ENCODE measurements at places on chromosomes 7 and 10.

- no peaks in the 10 kb centered on the region for H3K36me3 ChIP-seq
- no peaks in the 10 kb centered on the region for H3K4me1 ChIP-seq
- no peak for DNase-seq
- H3K4me3 ChIP-seq: no peak overlapping the region
Measured at GRCh38 chr7:155232911-155233310, 64.8 kb upstream of the INSIG1 start.

DNA sequence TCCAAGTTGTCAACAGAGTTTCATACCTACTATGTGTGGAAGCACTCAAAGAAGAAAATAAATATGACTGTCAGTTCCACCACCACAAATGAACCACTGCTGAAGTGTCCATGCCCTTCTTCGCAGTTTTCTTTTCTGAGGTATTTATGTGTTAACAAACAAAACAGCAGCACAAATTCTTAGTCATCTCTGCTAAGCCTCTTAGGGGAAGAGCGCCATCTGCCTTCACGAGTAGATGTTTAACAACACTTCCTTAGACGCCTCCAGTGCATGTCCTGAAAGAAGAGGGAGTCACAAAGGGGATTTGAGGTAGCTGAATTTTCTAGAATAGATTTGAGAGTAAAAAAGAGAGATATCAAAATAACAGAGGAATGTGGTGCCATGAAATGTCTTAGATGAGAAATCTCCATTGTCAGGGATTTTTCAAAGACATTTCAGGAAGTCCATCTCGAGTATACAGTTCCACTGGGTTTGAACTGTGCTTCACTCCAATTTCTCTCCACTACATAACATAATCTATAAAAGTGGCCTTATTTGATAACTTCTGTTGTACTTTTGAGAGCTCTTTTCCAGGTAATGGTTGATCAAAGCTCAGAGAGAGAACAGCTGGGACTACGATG, 775.3 kb upstream of the POM121L12 start:
- no peak overlapping the region for H3K27ac ChIP-seq
- DNase-seq: peak; percentile 7
- no peaks in the 10 kb centered on the region for H3K27me3 ChIP-seq
- no peaks in the 10 kb centered on the region for H3K36me3 ChIP-seq
- H3K4me3 ChIP-seq: no peak overlapping the region
- no peaks in the 10 kb centered on the region for H3K4me1 ChIP-seq

DNA sequence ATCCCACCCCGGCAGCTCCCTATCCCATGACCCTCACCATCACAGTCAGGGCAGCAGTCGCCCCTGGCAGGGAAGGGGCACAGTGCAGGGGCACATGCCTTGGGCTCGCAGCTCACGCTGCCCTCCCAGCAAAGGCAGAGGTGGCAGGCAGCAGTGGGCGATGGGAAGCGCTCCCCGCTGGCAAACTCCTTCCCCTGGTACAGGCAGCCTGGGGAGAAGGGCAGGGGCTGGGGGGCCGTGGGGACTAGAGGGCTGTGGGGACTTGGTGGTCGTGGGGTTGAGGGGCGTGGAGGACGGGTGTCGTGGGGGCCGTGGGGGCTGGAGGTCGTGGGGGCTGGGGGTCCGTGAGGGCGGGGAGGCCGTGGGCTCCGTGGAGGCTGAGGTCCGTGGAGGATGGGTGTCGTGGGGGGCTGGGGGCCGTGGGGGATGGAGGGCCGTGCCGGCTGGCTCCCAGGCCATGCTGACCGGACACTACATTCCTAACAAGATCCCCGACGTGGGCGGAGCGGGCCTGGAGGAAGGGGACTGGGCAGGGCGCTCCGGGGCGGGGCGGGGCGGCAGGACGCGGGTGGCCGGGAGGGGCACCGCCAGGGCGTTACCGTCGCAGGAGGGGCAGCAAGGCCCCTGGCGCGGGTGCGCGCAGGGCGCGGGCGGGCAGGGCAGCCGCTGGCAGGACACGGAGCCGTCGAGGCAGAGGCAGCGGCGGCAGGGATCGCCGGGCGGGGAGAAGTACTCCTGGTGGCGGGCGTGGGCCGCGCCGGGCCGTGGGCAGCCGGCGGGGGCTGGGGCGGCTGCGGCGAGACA, 20.0 kb downstream of the KCP start:
- peaks cover 8% of the 10 kb centered on the region for H3K4me1 ChIP-seq
- H3K4me3 ChIP-seq: no peak overlapping the region
- DNase-seq: peak; percentile 48
- H3K27me3 ChIP-seq: no peaks in the 10 kb centered on the region
- no peak overlapping the region for H3K27ac ChIP-seq

GRCh38 chr10:106280896-106281460, 883.5 kb downstream of the SORCS1 start:
- H3K36me3 ChIP-seq: no peaks in the 10 kb centered on the region
- no peak overlapping the region for H3K4me3 ChIP-seq
- no peak for DNase-seq

- no peak overlapping the region for H3K4me3 ChIP-seq
- no peaks in the 10 kb centered on the region for H3K27me3 ChIP-seq
- DNase-seq: no peak
- H3K36me3 ChIP-seq: no peaks in the 10 kb centered on the region
- peaks cover 3% of the 10 kb centered on the region for H3K4me1 ChIP-seq
Measured at GRCh38 chr7:50644586-50644985, 79.4 kb upstream of the DDC start.

DNA sequence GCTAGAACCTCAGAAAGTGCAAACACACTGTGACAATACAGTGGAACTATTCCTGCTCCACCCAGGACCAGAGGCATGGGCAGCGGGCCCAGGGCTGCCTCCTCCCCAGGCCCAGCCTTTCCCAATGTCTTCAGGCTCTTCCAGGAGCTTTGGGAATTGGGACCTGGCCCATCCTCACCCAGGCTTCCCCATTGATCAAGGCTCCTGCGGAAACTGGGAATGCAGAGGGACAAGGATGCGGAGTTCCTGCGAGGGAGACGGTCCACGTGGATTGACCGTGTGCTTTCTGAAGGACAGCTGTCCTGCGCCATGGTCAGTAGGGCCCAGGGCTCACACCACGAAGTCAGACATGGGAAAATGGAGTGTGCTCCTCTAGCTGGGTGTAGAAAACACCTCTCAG, 56.6 kb downstream of the CSGALNACT2 start:
- no peak for DNase-seq
- no peaks in the 10 kb centered on the region for H3K36me3 ChIP-seq
- H3K27me3 ChIP-seq: no peaks in the 10 kb centered on the region
- H3K27ac ChIP-seq: no peak overlapping the region
- no peak overlapping the region for H3K4me3 ChIP-seq

GRCh38 chr7:139860090-139860775, 31.2 kb downstream of the TBXAS1 start:
- no peaks in the 10 kb centered on the region for H3K36me3 ChIP-seq
- H3K4me1 ChIP-seq: no peaks in the 10 kb centered on the region
- H3K27ac ChIP-seq: no peak overlapping the region
- no peak for DNase-seq
- H3K4me3 ChIP-seq: no peak overlapping the region
- H3K27me3 ChIP-seq: no peaks in the 10 kb centered on the region

GRCh38 chr10:4333459-4333894, 492.5 kb upstream of the AKR1E2 start:
- peaks cover 3% of the 10 kb centered on the region for H3K4me1 ChIP-seq
- no peak overlapping the region for H3K27ac ChIP-seq
- DNase-seq: no peak
- no peak overlapping the region for H3K4me3 ChIP-seq

DNA sequence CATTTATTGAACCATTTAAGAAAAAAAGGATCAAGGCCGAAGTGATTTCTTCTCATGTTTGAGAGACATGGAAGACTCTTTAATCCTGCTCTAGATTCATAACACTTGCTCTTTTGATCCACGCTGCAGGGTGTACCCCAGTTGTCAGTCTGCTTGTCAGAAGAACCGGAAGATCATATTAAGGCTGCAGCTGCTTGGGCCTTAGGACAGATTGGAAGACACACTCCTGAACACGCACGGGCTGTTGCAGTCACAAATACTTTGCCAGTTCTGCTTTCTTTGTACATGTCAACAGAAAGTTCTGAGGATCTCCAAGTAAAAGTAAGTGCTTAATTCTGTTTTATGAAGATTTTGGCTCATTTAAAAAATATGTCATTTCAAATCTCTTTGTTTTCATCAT, 46.3 kb downstream of the SPAG6 start:
- no peaks in the 10 kb centered on the region for H3K36me3 ChIP-seq
- H3K27me3 ChIP-seq: no peaks in the 10 kb centered on the region
- H3K27ac ChIP-seq: no peak overlapping the region
- no peaks in the 10 kb centered on the region for H3K4me1 ChIP-seq
- no peak overlapping the region for H3K4me3 ChIP-seq

DNA sequence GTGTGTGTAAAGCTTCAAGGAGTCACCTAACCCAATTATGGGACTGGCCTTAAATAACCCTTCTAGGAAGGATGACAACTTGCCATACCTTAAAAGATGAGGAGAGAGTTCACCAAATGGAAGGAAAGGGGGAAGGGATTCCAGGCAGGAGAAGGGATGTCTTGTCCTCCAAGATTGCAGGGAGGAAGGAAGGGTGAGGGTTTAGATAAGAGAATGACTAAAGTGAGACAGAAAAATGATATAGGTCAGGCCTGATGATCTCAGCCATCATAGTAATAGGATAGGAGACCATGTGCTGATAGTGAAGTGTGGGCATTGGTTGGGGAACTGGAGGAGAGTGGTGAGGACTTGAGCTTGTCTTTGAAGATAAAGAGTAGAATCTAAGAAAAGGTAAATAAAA, 7.7 kb upstream of the TMEM26 start:
- no peak for DNase-seq
- H3K4me1 ChIP-seq: peaks cover 9% of the 10 kb centered on the region
- no peak overlapping the region for H3K27ac ChIP-seq
- no peak overlapping the region for H3K4me3 ChIP-seq

GRCh38 chr10:69620625-69621024, 9.4 kb upstream of the FAM241B start:
- H3K4me1 ChIP-seq: no peaks in the 10 kb centered on the region
- H3K36me3 ChIP-seq: no peaks in the 10 kb centered on the region
- no peaks in the 10 kb centered on the region for H3K27me3 ChIP-seq
- no peak overlapping the region for H3K27ac ChIP-seq
- H3K4me3 ChIP-seq: no peak overlapping the region
- no peak for DNase-seq

- no peaks in the 10 kb centered on the region for H3K36me3 ChIP-seq
- no peak overlapping the region for H3K27ac ChIP-seq
- no peaks in the 10 kb centered on the region for H3K27me3 ChIP-seq
- H3K4me1 ChIP-seq: peaks cover 7% of the 10 kb centered on the region
- no peak for DNase-seq
Measured at GRCh38 chr7:68783684-68784083, 814.6 kb upstream of the AUTS2 start.

- no peak for DNase-seq
- H3K27me3 ChIP-seq: no peaks in the 10 kb centered on the region
- no peaks in the 10 kb centered on the region for H3K36me3 ChIP-seq
- no peaks in the 10 kb centered on the region for H3K4me1 ChIP-seq
Measured at GRCh38 chr7:54860003-54860775, 101.2 kb upstream of the SEC61G start.

DNA sequence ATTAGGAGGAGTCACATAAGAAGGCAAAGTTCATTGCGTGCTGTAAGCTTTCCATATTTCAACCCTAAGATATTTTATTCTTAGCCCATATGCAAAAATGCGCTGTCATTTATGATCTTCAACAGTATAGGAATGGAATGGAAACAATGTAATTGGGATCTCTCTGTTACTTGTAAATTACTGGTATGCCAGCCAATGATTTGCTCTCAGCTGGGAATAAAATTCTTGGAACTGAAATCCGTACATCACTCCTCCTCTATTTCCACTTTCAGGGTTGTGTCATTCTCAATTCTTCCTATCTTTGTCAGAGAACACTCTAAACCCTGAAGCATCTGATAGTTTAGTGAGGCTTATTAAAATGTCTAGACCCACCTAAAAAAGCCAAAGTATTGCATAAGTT, 80.7 kb upstream of the STEAP4 start:
- H3K4me3 ChIP-seq: no peak overlapping the region
- H3K36me3 ChIP-seq: no peaks in the 10 kb centered on the region
- H3K4me1 ChIP-seq: no peaks in the 10 kb centered on the region
- H3K27ac ChIP-seq: no peak overlapping the region

GRCh38 chr7:1765336-1765735, 95.3 kb downstream of the ELFN1 start:
- no peaks in the 10 kb centered on the region for H3K36me3 ChIP-seq
- no peaks in the 10 kb centered on the region for H3K4me1 ChIP-seq
- no peak for DNase-seq
- H3K4me3 ChIP-seq: no peak overlapping the region

- no peaks in the 10 kb centered on the region for H3K36me3 ChIP-seq
- no peak overlapping the region for H3K4me3 ChIP-seq
- DNase-seq: peak; percentile 35
Measured at GRCh38 chr10:974038-974784, 14.0 kb upstream of the GTPBP4 start.

Measured in thyroid gland (tissue), 4 donors.